Activated T-helper 1 cell treated with Interleukin-2 at 50 U/mL for 16 hours (primary cell): ENCODE measurements at places on chromosomes 7 and 10.

DNA sequence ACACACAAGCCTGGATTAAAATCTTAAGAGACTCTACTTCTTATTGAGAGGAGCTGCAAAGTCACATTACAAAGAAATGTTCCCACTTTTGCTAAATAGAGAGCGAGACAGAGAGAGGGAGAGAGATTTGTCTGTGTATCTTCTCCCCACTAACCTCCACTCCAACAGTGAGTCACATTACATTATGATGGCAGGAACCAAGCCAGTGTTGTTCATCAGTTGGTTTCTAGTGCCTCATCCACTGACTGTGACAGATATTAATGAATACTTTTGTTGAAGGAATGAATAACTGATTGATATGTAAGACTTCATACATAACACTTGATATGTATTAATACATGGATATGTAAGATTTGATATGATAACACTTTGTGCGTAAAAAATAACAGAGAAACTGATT is 258.2 kb upstream of the SORCS1 start:
- no peak for DNase-seq

GRCh38 chr7:157462419-157462771 is 125.6 kb downstream of the DNAJB6 start:
- no peak for DNase-seq

GRCh38 chr7:134731616-134732015 is 47.8 kb upstream of the CALD1 start:
- DNase-seq: no peak

DNA sequence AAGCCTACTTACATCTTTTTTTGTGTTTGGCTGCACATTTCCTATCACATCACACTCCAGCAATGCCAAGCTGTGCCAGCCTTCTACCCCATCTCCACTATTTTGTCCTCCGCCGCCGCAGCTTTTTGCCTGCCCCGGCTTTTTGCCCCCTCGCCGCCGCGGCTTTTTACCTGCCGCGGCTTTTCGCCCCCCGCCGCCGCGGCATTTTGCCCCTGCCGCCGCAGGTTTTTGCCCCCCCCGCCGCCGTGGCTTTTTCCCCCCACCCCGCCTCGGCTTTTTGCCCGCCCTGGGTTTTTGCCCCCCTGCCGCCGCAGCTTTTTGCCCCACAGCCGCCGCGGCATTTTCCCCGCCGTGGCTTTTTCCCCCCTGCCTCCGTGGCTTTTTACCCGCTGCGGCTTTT is 506.0 kb downstream of the ZNF37A start:
- no peak for DNase-seq

GRCh38 chr10:44725404-44725803 is 185.7 kb upstream of the TMEM72 start:
- DNase-seq: no peak
